ENCODE measurements at places on chromosomes 11 and 22. TPM values are rescaled to one million over a fixed set of nuclear protein-coding genes. Genes with fewer than 3 reads are reported as not detected.

DNA sequence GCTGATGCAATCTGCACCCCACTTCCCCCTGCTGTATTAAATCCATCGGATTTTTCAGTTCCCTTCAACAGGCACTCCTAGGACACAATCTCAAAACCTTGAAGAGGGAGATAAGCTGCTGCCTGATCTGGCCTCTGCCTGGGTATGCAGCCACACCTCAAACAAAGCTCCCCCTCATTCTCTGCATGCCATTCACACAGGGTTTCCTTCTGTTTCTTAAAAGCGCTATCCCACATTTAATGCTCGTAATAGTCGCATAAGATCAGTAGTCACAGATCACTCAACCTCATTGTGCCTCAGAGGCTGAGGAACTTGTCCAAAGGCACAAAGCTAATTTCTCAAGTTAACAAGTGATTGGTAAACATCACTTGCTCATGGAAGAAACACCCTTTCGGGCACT lies 34.0 kb downstream of the UQCR10 start:
- DNase-seq, result no peak

- DNase-seq, result no peak
These were observed 321.3 kb downstream of the BLID start for GRCh38 chr11:121794671-121795141.

DNA sequence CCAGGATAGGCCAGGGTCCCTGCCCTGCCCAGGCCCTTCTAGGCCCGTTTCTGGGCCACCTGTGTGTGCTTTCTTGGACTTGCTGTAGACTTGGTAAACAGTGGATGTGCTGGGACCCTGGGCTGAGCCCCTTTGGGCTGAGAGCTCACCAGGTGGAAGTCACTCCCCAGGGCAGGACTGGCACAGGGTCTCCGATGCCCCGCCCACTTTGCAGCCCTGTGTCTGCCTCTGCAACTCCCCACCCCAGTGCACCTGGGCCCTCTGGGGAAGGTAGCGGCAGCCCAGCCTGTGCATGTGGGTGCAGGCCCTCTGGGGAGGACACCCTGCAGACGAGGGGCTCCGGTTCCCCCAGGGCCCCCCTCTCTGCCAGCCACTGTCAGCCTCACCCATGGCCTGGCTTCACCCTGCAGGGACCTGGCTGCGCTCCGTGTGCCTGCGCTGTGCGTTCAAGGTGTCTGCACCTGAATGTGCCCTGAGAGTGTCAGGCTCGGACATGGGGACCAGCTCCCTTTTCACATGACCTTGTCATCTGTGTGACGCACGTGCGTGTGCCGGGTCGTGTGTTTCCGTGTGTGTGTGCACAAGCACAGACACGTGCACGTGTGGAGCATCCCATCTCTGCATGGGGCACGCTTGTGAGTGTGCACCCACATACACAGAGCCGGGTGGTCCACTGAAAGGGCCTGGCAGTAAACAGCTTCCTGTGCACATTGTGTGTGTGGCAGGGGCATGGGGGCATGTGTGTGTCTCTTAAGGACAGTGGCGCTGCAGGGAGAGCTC lies 118.5 kb downstream of the KCNQ1OT1 start:
- peak; percentile 41 for DNase-seq

MS4A12 gene
- not detected for total RNA-seq

TRIM5 gene
- total RNA-seq, result 34.5 TPM

CEND1 gene
- total RNA-seq, result 0.23 TPM

POTEH gene
- not detected for total RNA-seq

SEZ6L gene
- total RNA-seq, result 0.18 TPM

TRIM49 gene
- total RNA-seq, result not detected
